ENCODE measurements at places on chromosomes 6 and 20.

- no peak for DNase-seq
These were observed 553.2 kb downstream of the CD83 start for GRCh38 chr6:14670806-14671205.

DNA sequence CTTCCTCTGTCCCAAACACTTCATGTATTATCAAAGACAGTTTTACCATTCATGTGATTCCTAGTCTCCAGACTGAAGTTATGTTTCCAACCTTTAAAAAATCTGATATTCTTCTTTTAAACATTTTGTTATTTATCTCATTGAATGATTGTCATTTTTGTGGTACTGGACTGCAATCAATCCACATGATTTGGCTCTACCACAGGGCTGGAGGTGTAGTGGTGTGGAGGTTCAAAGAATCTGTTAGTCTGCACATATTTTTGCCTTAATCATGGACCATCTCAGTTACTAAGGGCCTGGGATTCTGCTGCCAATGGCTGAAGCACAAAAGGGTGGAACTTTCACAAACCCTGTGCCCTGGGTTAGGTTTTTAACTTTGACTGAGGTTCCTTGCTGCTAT lies 164.1 kb upstream of the JAG1 start:
- no peak for DNase-seq

- no peak for DNase-seq
These were observed 59.8 kb upstream of the SYNJ2 start for GRCh38 chr6:157921685-157922367.

GRCh38 chr20:43322851-43323250 lies 133.1 kb upstream of the PTPRT start:
- no peak for DNase-seq

DNA sequence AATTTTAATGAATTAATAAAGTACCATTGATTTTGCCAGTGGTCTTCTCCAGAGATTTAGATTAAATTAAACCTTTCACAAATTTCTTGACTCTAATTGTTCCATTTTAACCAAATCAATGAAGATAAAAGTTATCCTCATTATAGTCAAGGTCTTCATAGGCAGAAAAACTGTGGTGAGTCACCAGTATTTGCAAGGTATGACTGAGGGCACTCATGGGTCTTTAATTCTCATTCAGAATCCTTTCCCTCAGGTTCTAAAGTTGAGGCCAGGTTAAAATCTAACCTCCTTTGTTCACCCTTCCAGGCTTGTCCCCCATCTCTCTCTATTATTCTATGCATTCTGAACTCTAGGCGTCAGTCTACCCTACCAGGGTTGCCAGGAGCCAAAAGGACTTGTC lies 93.9 kb downstream of the JAG1 start:
- DNase-seq = no peak

DNA sequence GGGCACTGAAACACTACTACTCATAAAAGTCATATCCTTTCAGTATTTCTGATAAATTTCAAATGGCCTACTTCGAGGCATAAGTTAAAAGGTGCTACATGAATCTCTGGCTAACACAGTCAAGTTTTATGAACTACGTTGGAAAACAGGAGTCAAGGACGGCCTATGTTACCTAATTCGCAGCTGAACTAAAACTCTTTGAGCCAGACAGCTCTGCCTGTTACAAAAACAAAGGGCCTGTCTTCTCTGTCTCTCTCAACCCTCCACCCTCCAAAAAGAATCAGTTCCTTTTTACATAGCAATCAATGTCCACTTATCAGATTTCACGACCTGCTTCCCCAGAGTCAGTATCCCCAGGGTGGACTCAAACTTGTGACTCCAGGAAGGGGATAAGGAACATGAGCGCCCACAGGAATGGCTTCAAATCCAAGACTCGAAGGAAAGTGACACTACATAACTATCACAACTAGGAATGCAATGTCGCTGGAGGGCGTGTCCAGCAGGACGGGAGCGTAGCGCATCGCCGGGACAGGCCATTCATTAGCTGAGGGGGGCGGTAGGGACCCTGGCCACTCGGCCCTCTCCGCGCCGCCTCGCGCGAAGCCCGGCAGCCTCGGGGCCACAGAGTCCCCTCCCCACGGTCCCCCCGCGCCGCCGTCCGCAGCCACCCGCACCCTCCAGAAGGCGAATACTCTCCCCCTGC lies 591 bp downstream of the IBTK start:
- DNase-seq = no peak

GRCh38 chr6:220721-221475 lies 71.4 kb upstream of the DUSP22 start:
- DNase-seq = no peak

DNA sequence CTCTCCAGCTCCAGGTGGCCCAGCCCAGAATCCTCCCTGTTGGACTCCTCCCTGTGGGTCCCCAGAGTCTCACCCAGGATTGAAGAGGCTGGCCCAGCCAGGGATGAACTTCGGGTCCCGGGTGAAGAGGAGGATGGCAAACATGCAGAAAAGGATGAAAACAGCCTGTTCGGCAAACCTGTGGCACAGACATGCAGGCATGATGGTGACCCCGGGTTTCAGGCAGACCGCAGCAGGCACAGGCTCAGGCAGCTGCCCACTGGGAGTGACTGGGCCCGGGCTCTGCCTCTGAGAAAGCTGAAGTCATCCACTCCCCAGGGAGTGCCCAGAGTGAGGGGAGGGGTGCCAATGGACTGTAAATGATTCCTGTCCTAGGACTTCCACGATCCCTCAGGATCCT lies 37.5 kb upstream of the OCSTAMP start:
- DNase-seq = no peak

GRCh38 chr20:62234339-62234738 lies 4.0 kb upstream of the OSBPL2 start:
- no peak for DNase-seq

DNA sequence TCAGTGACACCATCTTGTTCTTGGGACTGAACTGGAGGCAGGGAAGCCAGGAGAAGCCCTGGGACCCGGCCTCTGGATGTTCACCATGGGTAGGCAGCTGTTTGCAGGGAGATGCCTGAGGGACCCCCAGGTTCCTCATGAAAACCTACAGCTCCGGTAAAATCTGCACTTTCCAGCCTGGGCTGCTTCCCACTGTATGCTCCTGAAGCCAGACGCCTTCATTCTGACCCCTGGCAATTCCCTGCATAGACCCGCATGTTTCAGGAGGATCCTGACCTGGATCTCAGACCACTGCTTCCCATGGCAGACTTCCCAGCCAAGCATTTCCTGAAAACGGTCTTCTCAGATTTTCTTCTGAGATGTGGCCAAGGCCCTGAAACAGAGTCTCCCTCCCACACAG lies 306.7 kb downstream of the PREX1 start:
- no peak for DNase-seq

- no peak for DNase-seq
These were observed 27.0 kb downstream of the CLIC5 start for GRCh38 chr6:45988635-45989034.

DNA sequence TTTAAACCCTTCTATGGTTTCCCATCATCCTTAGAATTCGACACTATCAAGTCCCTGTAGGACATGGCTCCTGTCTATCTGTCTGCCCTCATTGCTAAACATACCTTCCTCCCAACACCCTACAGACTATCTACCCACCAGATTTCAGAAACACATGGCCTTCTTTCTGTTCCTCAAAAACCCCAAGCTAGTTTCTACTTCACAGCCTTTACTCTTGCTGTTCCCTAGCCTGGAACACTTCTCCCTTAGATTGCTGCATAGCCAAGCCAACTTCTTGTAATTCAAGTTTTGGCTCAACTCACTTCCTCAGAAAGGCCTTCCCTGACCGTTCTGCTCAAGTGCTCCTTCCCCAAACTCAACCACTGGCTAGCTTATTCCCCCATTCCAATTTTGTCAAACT lies 156.2 kb downstream of the BTBD9 start:
- DNase-seq = no peak

GRCh38 chr6:21284166-21284565 lies 309.4 kb upstream of the SOX4 start:
- DNase-seq = no peak

DNA sequence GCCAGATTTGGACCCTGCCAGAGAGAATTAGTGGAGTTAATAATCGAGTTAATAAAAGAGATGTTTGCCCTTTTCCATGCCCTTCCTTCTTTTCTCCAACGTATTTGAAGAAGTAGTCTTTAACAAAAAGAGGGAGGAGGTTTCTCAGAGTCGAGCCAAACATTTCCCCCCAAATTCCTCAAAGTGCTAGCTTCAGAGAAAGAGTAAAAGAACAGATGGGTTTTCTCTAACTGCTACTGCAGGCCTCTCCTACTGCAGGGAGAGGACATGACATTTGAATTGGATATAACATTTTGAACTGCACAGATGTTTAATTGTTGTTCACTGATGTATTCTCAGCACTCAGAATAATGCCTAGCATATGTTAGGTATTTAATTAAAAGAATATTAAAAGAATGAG lies 25.5 kb downstream of the RWDD2A start:
- no peak for DNase-seq

GRCh38 chr6:24099181-24099580 lies 26.8 kb upstream of the NRSN1 start:
- DNase-seq = no peak

All from CD4-positive, alpha-beta T cell treated with Interleukin-4 for 1 hour (primary cell).